ENCODE measurements at places on chromosomes 6 and 20.

- no peak for DNase-seq
Measured at GRCh38 chr6:101108286-101108685, 227.2 kb upstream of the ASCC3 start.

- DNase-seq = no peak
Measured at GRCh38 chr20:3248993-3249347, 10.0 kb upstream of the SLC4A11 start.

- DNase-seq = no peak
Measured at GRCh38 chr6:24796616-24797290, 2.0 kb downstream of the ARMH2 start.

- no peak for DNase-seq
Measured at GRCh38 chr6:100432136-100432535, 32.6 kb downstream of the SIM1 start.

- peak; percentile 55 for DNase-seq
Measured at GRCh38 chr6:136117081-136117480, 133.0 kb downstream of the MTFR2 start.

DNA sequence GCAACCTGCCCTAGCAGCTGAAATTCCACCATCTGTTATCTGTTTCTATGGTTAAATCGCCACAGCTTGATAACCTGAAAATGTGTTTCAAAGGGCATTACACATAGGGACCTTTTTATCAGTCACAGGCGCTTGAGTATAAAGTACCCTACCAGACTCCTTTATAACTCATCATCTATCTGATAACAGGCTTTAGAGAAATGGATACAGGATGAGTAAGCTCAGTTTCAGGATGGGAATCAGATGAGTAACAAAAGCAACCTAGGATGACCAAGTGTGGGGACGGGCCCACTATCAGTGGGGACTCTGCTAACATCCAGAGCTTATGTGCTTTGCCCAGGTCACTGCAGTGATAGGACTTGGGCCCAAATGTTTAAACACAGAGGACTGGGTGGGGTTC is 75.6 kb downstream of the PRND start:
- no peak for DNase-seq

- no peak for DNase-seq
Measured at GRCh38 chr20:11315525-11315924, 602.2 kb upstream of the BTBD3 start.

GRCh38 chr6:141415896-141416295 is 716.8 kb upstream of the GJE1 start:
- peak; percentile 49 for DNase-seq

DNA sequence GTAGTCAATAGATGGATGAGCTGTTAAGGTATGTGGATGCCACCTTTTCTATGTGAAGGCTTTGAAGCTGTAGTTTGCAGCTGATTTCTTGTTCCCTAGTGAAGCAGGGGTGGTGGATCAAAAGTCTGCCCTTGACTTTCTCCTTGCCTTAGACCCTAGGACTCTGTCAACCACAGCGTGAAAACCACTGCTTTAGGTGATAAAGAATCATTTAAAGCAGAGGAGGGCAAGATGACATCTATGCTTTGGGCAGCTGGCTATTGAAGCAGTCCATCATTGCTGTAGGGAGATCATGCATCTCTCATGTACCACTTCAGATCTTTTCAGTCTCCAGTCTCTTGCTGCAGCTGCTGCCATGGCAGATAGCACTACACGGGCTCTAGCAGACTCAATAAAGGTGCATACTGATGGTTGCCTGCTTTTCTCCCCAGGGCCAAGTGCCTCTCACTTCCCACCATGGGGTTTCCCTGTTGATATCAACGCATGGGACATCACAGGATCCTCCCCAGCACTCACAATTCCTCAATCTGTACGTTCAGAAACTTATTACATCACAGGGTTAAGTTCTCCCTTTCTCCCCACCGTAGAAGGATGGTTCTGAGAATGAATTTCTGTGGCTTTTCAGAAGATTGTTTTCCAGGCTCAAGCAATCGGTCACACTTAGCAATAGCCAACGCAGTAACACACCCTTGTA is 122.0 kb upstream of the STMND1 start:
- DNase-seq = no peak

DNA sequence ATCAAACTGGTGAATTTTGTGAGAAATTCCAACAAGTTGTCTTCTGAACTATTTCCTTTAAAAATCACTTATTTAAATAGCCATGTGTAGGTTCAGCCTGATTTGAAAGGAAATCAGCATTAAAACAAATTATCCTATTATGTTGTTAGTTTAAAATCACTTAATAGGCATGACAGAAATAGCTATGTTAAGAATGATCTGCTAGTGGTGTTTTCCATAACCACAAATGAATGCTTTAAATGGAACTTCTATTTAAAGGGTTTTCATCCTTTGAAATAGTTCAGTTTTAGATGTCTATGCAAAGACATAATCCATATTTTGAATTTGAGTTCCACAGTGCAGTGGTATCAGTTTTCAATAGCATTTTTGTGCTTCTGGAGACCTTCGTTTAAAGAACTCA is 120.1 kb downstream of the PLEKHG1 start:
- no peak for DNase-seq

- no peak for DNase-seq
Measured at GRCh38 chr6:36125575-36125974, 4.7 kb upstream of the MAPK13 start.

- DNase-seq = no peak
Measured at GRCh38 chr6:97819710-97820109, 536.7 kb upstream of the MMS22L start.

- no peak for DNase-seq
Measured at GRCh38 chr6:8674126-8674525, 238.8 kb upstream of the SLC35B3 start.

DNA sequence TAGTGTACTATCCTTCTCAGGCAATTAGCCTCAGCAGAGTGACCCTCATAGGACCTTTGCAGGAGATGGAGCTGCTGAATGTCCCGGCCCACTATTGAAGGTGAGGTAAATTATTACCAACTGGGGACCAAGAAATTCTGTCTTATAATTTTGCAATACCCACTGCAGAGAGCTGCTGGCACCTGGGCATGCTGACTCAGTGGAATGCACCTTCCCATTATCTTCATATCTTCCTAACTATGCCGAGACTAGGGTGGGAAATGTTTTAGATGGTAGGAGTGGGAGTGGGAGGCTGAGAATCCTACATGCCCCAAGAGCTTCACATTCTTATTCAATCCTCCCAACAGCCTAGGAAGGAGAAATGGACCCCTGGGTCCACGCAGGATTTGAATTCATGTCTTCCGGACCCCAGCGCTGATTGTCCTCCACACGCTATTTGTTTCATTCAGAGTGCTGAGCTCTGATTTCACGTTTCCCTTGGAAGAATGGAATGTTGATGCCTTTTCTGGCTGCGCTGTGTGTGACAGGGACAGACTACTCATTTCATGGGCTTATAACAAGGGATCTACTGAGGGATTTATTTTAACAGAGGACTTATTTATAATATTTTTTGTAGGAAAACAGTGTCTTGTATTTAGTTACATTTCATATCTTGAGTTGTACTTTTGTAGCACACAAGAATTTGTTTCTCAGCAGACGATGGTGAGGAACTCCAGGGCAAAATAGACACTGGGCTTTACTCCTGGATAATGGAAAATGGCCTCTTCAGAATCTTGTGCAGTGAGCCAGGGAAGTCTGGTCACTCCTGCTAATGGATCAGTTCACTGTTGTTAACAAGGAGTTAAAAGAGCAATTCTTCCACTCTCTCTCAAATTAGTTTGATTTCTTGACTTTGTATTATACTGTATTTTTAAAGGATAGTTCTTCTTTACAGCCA is 66.4 kb downstream of the FYN start:
- no peak for DNase-seq

- DNase-seq = peak; percentile 61
Measured at GRCh38 chr6:56866917-56867522, 87.9 kb upstream of the BEND6 start.

DNA sequence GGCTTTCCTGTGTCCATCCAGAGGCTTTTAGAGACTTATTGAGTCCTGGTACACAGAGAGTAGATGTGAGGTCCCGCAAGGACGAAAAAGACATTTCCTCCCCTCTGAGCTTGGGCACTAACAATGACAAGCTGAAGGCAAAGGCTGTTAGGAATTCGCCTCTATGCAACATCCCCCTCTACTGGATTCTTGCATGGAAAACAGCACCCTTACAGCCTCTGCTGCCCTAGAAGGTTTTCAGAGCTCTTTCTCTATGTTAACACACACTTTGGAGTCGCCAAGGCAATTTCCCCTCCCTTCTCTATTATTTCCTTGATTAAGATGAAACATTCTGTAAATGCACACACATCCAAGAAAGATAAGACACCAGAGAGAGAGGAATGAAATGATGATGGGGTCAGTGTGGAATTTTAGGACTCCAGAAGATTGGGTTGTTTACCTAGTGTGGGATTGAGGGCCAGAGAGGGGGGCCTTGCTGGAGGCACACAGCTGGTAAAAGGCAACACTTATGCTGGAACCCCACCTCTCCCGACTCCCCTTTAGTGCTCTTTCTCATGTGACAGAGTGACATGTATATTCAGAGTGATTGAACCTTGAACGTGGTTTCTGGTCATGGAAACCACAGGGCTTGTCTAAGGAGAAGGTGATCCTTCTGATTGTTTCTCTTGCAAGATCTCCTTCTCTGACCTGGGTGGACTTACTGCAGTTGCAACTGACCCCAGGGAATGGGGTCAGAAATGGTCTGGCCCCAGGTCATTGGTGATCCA is 300.7 kb downstream of the CLIC5 start:
- DNase-seq = peak; percentile 94

DNA sequence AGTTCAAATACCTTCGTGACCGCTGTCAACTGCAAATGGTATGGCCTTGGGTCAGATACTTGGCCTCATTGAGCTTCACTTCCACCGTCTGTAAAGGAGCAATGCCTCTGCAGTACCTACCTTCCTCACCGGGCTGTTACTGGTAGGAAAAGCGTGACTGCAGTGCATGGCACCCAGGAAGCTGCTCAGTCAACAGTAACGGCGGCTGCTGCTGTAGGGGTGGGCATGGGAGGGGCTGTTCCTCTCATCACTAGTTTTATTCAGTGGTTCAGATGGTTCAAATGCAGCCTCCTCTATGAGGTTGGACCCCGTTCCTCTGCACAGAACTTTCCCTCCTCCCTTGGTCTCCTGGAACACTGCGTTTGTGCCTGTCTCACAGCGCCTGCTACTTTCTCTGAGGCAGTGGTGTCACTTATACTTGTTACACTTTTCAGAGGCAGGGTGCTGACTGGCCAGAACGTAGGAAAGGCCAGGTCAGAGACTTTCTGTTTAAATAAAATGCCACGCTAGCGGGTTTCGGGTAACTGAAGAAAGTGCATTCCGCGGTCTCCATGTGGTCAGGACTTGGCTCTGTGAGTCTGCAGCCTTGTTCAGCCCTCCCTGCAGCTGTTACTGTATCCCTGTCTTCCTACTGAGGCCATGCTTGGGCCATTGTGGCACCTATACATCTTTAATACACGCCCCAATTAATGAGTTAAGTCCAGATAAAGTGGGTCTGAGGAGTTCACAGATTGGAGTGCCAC is 279.6 kb downstream of the NRN1 start:
- no peak for DNase-seq

DNA sequence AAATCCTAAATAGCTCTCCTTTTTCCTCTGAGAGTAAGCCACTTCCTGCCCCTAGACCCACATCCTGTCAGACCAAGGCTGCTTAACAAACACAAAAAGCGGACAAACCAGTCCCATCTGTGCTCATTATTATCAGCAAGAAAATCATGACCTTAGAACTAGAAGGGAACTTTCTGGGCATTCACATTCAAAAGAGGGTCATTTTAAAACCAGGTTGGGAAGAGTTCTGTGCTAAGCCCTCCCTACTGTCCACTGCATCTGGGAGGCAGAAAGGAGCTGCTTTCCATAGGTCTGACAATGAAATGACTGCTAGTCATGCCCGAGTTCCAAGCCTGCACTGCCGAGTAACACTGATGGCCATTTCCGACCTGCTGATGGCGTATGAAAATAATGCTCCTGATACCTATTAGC is 15.4 kb downstream of the EZR start:
- no peak for DNase-seq

- DNase-seq = no peak
Measured at GRCh38 chr6:157104803-157105202, 218.5 kb downstream of the TMEM242 start.
